NCI-H1694 treated with DMSO at 0.1 percent for 48 hours (cell line): ENCODE measurements at places on chromosomes 4 and X.

DNA sequence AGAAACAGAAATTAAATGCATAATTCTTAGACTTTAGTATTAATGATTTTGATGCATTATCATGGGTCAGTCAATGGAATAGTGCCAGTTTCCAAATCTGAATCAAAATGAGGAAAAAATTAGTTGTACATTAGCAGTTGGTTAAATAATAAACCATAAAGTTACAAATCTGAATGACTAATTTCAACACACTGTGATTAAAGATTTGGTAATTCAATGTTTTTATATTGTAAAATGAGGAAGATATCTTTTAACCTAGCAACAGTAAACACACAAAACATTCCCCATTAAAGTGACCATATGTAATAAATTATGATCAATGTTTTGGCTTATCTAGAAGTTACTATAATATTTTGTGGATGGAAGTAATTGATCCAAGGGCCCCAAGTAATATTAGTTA, 1.6 kb downstream of the FBXO8 start:
- DNase-seq, result no peak

DNA sequence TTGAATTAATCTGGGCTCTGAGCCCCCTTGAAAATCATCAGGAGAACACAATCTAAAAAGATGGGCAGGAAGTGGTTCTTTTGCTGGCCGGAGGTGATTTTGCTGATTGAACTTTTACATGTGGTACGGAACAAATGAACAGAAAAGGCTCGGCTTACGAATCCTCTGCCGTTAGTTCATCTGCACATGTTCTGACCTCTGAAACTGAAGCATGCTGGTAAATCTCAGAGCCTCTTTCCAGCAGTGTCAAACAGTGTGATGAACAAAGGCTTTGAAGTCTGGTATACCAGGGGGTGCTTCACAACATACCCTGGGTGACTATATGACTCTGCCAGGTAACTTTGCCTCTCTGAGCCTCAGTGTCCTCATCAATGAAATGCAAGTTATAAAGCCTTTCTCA, 194.2 kb upstream of the C1QTNF7 start:
- no peak for DNase-seq

DNA sequence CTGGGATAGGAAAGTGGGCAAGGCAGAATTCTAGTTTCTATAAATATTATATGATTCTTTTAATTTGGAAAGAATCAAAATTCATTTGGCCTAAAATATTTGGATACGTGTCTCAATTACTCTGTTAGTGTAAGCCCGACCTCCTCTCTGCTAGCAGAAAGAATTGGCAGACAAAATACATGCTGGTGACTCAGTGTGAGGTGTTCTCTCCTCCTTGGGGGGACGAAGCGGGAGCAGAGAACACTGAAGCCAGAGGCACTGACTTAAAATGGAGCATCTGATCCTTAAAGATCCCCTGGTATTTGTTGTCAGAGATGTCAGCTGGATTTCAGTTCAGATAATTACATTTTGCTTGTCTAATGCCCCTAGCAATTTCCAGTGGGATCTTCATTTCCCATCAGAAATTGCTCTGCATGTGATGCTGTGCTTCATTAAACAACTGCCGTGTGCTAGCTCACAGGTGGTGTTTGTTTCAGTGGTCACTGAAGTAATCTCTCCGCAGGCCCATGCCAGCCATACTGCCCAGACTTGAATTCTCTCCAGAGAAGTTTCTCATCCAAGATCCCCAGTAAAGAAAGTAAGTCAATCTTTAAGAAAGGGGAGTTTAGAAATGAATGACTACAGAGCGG, 188.7 kb upstream of the TLL1 start:
- no peak for DNase-seq

DNA sequence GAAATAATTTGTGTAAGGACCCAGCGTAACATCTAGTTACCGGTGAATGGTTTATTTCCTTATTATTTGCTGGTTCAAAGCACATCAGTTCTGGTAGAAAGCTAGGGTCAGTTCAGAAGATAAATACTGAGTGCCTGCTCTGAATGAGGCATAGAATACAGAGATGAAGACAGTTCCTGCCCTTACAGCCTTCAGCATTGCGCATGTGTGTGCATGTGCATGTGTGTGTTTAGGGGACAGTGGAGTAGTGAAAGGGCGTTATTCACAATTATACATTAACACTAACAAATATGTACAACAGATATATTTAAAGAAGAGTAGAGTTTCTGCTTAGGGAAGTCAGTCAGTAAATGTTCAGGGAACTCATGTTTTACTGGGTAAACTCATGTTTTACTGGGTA, 29.1 kb downstream of the CEP135 start:
- no peak for DNase-seq
